Hypothalamus (tissue), 51 donors: ENCODE measurements at places on chromosomes 11 and 22.

GRCh38 chr11:26227301-26227746 is 104.6 kb upstream of the ANO3 start:
- no peak for DNase-seq

GRCh38 chr22:49398646-49399045 is 429.0 kb downstream of the BRD1 start:
- no peak for DNase-seq

- DNase-seq: no peak
These were observed 8.8 kb downstream of the ZBED4 start for GRCh38 chr22:49862496-49862776.

DNA sequence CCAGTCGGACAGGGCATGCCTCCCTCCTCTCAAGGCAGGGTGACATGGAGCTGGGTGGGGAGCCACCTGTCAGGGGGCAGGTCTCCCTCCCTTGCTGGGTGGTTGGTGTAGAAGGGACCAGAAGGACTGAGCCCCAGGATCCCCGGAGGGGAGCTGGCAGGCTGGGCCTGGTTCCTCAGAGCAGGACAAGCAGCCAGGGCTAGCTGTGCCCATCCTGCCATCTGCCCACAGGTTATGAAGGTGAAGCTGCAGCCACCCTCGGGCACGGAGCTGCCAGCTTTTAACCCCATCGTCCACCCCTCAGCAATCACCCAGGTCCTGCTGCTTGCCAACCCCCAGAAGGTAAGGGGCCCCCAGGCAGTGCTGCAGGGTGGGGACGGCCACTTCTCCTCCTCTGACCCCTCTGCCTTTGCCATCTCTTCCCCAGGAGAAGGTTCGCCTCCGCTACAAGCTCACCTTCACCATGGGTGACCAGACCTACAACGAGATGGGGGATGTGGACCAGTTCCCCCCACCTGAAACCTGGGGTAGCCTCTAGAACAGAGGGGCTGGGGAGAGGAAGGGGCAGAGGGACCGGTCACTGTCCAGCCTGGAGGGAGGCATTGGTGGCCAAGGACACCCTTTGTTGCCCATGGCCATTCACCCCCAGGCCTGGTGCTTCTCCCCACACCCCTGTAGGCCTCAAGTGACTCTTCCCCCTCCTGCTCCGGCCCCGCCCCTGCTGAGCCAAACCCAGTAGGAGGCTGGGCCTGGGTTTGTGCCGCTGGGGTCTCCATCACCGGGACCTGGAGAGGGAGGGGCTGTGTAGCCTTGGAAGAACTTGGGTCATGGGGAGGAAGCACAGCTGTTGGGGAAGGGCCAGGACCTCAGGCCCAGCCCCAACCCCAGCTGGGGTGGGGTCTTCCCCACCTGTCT is 7.0 kb upstream of the SH3BP1 start:
- DNase-seq: no peak

- no peak for DNase-seq
These were observed 37.6 kb upstream of the PARVG start for GRCh38 chr22:44143105-44143474.

DNA sequence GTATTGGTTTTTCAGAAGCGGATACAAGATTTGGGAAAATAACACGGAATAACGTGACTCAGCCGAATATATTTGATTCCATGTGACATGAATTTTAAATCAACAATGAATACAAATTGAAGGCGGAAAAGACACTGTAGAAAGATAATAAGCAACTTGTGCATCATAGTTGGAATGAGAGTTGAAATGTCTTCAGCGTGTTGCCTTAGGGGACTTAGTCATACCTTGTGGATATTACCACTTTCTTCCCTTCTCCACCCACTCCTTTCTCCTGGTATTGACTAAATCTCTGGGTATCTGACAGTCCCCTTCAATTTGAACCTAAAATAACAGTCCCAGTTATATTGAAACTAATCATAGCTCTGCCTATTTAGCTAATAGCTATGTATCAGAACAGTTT is 2373.1 kb upstream of the RAG2 start:
- no peak for DNase-seq

- no peak for DNase-seq
These were observed 39.2 kb downstream of the ARFGAP2 start for GRCh38 chr11:47137476-47137875.

GRCh38 chr11:126534141-126534805 is 178.8 kb downstream of the ST3GAL4 start:
- DNase-seq: no peak

DNA sequence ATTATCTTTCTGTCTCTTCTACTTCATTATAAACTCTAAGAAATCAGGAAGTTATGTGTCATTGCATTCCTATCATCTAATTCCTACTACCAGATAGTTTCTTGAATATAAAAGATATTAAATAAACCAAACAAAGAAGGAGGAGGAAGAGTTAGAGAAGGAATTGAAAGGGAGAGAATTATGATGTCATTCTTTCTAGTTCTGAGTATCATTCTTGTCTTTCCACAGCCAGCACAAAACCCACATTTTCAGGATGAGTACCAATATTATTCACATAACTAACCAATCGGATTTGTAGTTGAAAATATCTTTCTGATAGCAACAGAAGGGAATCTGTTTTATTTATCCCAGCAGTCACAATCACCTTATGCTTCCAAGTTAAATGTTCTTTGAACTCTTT is 13.3 kb downstream of the MS4A13 start:
- DNase-seq: no peak

GRCh38 chr22:44412136-44412731 is 85.8 kb downstream of the RTL6 start:
- DNase-seq: no peak

DNA sequence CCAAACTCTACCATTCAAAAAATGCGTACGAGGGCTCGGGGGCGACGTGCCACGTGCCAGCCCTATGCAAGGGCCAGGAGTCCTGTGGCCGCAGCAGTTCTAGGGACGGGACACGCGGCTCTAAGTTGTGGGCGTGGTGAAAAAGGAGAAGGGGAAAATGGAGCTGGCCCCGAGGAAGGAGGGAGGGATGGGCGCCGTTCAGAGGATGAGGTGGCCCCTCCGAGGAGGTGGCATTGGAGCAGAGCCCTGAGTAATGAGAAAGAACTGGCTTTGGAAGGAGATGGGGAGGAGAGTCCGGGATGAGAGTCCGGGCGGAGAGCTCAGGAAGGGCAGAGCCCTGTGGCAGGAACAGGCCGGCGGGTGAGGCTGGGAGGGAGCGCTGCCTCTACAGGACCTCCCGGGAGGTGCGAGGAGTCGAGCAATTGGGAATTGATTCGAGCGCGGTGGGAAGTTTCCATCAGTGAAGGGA is 21.0 kb downstream of the OTUB1 start:
- no peak for DNase-seq

GRCh38 chr22:17968126-17968525 is 56.2 kb downstream of the MICAL3 start:
- DNase-seq: no peak

DNA sequence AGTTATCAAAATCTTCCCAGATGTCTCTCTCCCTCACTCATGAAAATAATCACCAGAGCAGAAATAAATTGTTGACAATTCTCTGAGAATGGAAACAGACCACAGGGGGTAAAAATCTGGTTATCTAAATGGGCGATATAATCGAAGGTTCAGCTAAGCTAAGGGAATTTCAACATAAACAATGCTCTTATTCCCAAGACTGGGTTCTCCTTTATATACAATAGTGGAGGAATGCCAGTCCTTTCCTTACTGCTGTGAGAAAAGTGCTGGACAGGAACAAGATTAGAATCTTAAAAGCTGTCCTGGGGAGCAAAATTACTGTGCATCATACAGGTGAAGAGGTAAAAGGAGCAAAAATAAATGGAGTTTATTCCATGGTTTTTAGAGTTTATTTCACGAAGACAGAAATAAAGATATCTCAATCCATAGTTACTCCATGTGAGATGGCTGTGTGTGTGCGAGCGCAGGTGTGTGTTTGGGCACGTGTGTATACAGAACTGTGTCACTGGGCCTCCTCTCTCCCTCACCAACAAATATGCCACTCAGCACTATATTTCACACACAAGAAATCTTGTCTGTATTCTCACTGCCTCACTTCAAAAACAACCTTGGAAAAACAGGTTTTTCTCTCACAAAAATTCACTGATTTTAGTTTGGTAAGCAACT is 385.6 kb downstream of the DCDC1 start:
- DNase-seq: no peak

- no peak for DNase-seq
These were observed 50.7 kb upstream of the SLC35C1 start for GRCh38 chr11:45754261-45754709.

DNA sequence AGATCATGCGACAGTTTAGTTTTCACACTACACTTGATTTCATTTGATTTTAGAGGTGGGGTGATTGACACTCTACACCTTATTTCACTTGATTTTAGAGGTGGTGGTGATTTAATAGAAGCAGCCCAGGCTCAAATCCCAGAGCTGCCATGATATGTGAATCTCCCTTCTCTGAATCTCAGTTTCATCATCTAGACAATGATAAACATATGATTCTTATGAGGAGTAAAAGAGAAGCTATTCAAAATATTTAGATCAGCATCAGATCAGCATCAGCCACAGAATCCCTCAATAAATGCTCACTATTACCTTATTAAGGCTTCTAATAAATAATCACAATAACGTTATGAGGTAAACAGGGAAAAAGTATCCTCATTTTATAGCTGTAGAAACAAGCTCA is 98.8 kb downstream of the MSANTD4 start:
- DNase-seq: no peak

GRCh38 chr11:128082574-128082973 is 504.8 kb downstream of the ETS1 start:
- DNase-seq: no peak
